ENCODE measurements at places on chromosomes 2 and 18.

DNA sequence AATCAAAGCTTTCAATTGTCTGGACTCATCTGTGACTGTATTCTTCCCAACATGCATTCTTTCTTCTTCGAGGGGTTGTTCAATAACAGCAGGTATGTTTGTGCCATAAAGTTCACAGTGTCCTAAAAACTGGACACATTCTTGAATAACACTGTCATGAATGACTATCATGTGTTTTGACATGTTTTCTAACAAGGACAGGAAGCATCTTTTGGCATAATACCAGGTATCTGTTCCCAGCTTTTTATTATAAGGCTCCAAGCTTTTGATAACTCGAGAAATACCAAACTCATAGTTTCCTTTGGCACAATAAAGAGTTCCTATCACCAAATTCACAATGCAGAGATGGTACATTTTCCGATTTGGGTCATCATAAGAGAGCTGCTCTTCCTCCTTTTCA, 224.2 kb downstream of the AGPS start:
- no peak for DNase-seq

DNA sequence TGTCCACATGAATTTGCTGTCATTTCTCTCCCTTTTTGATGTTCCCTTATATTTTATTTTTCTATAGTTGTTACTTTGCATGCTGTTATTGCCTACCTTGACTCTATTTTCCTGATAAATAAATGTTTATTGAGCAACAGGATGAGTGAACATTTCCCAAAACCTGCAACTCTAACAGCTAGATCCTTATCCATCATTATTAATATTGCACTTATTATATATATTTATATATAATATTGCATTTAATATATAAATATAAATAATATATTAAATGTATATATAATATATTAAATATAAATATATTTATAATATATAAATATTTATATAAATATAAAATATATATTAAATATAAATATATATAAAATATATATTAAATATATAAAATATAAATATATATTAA, 436.1 kb upstream of the MMADHC start:
- no peak for DNase-seq

DNA sequence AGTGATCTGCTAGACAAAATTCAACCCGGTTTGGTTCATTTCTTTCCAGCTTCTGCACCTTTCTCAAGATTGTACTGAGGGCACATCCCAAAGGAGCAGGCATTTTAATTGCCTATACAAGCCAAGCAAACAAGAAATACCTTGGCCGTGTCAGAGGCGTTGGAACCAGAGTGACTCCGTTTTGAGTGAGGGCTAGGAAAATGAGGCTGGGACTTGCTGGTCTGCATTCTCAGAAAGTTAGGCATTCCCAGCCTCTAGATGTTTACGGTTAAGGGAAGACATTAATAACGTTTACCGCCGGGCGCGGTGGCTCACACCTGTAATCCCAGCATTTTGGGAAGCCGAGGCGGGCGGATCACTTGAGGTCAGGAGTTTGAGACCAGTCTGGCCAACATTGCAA, 1.5 kb upstream of the GEMIN6 start:
- no peak for DNase-seq

- DNase-seq, result no peak
These were observed 8.0 kb downstream of the PCARE start for GRCh38 chr2:29066271-29066860.

DNA sequence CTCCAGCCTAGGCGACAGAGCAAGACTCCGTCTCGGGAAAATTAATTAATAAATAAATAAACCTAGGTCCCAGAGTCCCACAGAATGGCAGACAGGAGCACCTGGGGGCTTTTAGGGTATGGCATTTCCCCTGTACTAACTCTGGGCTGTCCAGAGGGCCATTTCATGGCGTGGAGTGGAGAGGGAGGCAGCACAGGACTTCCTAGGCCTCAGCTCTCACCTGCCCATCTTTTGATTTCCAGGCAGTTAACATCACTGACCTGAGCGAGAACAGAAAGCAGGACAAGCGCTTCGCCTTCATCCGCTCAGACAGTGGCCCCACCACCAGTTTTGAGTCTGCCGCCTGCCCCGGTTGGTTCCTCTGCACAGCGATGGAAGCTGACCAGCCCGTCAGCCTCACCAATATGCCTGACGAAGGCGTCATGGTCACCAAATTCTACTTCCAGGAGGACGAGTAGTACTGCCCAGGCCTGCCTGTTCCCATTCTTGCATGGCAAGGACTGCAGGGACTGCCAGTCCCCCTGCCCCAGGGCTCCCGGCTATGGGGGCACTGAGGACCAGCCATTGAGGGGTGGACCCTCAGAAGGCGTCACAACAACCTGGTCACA, 5.1 kb downstream of the IL1RN start:
- no peak for DNase-seq

- DNase-seq, result no peak
These were observed 35.5 kb upstream of the MGAT5 start for GRCh38 chr2:134218414-134218813.

DNA sequence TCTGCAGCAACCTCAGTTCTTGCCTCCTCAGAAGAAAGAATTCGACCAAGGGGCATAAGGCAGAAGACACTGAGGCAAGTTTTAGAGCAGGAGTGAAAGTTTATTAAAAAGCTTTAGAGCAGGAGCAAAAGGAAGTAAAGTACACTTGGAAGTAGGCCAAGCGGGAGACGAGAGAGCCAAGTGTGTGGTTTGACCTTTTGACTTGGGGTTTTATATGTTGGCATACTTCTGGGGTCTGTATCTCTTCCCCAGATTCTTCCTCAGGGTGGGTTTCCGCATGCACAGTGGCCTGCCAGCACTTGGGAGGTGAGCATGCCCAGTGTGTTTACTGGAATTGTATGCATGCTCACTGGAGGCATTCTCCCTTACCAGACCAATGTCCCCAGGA, 59.3 kb upstream of the ANKRD44 start:
- no peak for DNase-seq

GRCh38 chr18:56330366-56331110, 307.9 kb downstream of the TXNL1 start:
- no peak for DNase-seq

DNA sequence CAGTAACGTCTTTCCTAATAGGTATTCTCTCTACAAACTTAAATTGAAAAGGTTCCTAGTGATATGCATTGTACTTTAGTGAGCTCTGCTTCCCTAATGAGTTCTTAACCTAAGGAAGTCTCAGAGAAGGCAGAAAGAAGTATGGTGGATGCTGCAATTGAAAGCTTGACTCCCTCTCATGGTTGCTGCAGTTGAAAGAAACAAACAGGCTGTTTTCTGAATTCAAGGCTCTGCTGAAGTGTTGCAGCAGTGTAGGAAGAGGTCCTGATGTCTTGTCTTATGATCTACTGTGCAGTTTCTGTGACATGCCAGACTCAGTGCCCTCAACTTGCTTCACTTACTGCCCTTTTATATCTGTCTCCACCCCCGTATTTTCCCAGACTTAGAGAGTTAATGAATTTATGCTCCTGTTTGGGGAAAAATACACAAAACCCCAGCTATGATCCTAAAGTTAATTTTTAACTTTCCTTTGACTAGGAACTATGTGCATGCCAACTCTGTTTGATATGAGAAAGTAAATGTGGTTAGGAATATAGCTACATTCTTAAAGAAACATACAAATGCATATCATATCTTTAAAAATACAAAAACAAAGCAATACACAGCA, 655.3 kb upstream of the FAM98A start:
- no peak for DNase-seq

DNA sequence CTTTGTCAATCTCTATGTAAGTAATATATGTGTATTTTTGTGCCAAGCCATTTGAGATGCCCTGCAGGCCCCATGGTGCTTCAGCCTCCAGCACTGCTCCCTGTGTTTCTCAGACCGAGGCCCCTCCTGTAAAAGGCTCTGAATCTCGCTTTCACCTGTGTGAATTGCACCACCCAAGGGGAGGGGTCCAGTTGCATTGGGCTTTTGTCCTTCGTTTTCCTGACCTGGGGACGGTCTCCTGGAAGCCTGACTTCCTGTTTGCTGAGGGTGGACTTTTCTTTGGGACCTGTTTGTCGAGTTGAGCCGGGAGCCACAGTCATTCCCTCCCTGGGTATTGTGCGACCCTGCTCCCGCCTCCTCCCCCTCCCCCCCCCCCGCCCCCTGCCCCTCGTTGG, 48.9 kb downstream of the AGAP1 start:
- no peak for DNase-seq

DNA sequence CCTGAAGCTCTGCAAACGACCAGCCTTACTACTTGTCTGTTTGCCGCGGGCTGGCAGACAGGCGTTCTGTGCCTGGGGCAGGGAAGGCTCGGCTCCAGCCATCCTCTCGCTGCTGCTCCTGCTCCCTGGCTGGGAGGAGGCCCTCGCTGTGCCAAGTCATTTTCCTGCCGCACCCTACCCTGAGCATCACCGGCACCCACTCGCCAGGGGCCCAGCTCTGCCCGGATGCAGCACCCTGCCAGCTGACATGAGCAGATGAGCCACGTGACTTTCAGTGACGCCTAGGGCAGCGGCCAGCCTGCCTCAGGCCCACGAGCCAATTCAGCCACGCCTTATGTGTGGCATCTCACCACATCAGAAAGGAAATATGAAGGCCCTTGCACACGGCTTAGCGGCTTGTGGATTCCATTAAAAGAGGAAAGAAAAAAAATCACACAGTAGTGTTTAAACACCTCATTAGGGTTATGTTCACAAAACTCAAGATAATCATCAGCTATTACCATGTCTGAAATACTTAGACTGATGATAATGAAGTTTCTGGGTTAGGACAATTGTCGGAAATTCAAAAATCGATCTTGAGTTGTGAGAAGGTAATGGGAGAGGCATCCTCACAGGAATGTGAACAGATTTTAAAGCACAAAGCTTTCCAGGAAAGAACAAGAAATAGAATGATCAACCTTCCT, 250.5 kb downstream of the TWIST2 start:
- no peak for DNase-seq

DNA sequence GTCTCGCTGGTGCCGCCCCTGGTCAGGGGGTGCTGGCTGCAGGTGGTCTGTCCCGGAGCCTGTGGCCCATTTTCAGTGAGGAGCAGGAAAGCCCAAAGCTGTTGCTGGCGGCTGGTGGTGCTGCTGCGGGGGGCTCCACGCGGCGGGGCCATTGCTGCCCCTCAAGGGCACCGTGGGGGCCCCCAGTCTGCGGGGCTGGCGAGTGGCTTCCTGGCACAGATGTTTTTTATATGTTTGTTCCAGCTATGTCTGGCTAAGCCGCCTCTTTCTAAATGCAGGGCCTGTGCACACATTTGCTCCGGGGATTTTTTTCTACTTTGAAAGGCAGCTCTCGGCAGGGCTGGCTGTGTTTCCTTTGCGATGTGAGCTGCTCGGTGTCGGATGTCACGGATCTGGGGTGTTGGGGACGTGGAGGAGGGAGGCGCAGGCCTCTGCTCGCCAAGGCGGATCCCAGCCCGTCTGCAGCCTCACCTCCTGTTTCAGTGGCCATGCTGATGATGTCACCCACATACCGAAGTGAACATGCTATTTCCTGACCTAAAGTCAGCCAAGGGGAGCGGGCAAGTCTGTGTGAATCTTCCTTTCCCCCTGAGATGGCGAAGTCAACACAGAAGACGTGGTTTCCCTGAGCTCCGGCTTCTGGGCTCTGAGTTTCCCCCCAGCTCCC, 112.0 kb upstream of the CTDP1 start:
- peak; percentile 37 for DNase-seq

DNA sequence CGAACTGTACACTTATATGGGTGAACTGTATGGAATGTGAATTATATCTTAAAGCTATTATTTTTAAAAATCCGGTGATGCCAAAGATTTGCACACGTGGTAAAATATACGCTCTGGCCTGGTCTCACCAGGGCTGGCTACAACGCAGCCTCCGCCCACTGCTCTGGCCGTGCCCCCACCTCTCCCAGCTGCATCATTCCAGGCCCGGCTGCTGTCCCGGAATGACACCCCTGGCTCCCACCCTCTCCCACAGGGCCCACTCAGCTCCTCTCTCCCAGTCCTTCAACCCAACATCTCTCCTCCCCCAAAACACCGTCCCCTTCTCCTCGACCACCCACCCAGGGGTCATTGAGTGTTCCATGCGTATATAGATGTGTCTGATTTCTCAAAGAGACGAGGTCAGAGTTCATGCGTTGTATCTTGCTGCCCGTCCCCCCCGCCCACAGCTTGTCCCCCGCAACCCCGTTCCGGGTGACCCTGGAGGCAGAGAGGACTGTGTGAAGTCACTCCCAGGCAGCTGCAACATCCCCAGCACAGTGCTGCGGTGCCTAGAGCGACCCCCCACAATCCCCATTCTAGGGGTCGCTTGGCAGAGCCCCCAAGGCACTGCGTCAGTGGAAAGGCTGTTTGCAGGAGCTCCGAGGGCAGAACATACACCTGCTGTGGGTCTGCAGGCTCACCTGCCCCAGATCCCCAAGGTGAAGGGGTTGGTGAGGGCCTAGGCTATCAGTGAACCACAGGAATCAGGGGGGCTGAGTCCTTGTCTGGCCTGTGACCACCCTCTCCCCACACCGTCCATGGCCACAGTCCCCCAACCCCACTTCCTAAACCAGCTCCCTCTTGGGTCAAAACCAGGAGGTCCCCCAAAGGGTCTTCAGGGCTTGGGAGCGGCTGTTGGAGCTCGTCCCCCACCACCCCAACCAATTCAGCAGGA, 13.3 kb downstream of the DNMT3A start:
- no peak for DNase-seq

DNA sequence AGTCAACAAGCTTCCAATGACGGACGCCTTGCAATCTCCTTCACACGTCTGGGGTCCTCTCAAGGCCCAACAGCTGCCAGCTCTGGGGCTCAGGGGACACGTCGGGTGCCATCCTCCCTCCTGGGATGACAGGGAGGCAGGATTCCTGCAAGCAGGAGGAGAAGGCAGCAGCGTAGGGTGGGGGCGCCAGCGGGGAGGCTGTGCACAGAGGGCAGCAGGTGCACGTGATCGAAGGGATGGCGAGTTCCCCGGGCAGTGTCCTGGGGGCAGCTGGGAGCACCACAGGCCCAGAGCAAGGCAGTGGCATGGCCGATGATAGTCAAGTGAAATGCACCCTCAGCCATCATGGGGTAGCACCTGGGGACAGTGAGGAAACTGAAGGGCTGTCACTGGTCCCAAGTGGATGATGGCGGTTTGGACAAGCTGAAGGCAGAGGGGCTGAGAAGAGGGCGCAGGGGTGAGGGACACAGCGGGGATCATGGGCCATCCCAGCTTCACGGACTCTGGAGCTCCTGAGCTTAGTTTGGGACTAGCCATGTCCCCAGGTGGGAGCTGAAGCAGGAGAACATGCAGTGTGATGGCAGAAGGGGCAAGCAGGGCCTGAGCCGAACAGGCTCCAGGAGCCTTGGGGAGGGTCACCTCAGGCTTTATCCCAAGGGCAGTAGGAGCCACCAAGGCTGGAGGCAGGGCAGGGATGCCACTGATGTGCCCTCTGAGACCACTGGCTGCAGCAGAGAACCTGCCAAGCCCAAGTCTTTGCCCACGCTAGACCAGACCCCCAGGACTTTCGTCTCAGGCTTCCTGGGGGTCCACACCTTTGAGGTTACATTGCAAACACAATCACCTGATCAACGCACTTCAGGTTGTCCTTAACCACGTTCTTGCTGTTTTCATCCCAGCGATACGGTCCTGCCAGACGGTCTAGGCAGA, 16.3 kb upstream of the SNED1 start:
- DNase-seq, result peak; percentile 0

GRCh38 chr2:19900931-19901441, 797 bp downstream of the TTC32 start:
- no peak for DNase-seq

All from gastrocnemius medialis (tissue), 4 donors.